C1 segment of cervical spinal cord (tissue), 14 donors: ENCODE measurements at places on chromosomes 11 and 22.
A peak's percentile ranks its signal among the peaks of the same experiment; 100 is the strongest.

GRCh38 chr11:74680703-74681531, 50.3 kb downstream of the CHRDL2 start:
- no peak for DNase-seq

GRCh38 chr22:39238101-39238466, 6.7 kb downstream of the PDGFB start:
- DNase-seq: no peak

DNA sequence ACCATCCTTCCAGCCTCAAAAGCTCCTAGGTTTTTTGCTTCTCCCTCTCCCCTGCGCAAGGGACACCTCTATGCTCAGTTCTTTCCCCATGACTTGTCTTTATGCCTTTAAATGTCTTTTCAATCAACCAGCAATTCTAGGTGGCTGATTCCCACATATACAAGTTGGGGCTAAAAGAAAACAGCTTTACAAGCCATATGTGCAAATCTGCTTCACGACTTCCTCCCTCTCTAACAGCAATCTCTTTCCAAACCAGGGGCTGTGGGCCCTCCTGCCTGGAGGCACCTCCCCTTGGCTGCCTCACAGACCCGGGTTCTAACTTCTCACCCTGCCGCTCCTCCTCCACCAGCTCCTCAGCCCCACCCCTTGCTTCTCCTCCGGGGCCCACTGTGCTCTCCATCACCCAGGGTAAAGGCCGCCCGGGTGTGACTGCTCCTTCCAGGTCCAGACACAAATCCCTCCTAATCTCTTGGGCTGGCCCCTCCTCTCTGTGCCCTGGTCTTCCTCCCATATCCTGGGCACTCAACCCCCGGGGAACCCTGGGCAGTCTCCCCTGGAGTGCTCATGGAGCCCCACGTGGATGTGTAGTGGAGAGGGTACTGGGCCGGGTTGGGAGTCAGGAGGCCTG, 14.1 kb downstream of the TMPRSS13 start:
- no peak for DNase-seq

- DNase-seq: no peak
Observed at GRCh38 chr11:111416231-111416960, 37.3 kb upstream of the POU2AF1 start.

GRCh38 chr11:130546901-130547694, 98.7 kb downstream of the ADAMTS15 start:
- DNase-seq: no peak

- no peak for DNase-seq
Observed at GRCh38 chr11:115123641-115124040, 380.6 kb downstream of the CADM1 start.

DNA sequence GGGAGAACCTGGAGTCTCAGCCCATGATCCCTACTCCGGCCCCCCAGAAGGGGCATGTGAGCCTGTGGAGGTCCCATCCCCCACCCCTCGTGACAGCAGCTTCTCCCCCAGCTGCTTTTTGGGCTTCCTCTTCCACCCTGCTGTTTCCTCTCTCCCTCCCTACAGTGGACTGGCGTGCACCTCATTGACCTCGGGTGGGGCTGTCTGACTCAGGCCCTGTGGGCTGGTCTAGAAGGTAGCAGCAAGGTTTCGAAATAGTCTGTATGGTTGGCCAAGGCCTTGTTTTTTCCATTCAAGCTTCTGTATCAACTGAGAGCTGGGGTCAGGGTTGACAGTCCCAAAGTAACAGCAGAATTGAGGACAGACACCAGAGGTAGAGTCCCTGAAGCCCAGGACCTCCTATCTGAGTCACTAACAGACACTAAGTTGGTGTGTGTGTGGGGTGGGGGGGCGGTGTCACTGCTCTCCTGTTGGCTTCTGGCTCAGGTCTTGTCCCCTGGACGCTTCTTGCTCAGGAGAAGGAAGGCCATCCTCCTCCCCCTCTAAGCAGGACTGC, 7.7 kb downstream of the SLC37A2 start:
- DNase-seq: peak; percentile 30

GRCh38 chr22:46064228-46064965, 85.9 kb upstream of the PPARA start:
- no peak for DNase-seq
